ENCODE measurements at places on chromosomes 12 and 14. TPM values are rescaled to one million over a fixed set of nuclear protein-coding genes. Genes with fewer than 3 reads are reported as not detected.

DNA sequence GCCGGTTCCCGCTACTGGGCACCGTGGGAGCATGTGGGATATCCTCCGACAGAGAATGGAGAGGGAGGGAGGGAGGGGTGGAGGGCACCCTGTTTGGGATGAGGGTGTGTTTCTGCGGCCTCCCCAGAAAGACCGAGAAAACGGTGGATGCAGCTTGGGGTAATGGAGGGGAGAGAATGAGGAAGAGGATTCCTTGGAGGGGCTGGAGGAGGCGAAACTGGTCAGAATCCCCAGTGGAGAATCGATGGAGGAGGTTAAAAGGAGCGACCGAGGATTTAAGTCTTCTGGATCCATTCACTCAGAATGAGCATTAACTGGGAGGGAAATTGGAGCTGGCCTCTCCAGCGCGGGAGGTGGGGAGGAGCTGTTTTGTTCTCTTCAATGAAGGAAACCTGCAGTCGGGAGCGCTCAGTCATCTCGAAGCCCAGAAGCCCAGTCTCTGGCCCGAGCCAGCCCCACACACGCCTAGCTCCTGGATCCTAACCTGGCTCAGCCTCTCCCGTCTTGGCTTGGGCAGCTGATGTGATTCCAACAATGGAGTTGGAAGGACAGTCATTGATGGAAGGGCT lies 581 bp downstream of the ARG2 start:
- H3K27me3 ChIP-seq: no peaks in the 10 kb centered on the region
- no peaks in the 10 kb centered on the region for H3K4me1 ChIP-seq
- H3K27ac ChIP-seq: no peak overlapping the region
- peaks cover 23% of the 10 kb centered on the region for H3K36me3 ChIP-seq
- H3K4me3 ChIP-seq: peak overlapping the region; percentile 92

DNA sequence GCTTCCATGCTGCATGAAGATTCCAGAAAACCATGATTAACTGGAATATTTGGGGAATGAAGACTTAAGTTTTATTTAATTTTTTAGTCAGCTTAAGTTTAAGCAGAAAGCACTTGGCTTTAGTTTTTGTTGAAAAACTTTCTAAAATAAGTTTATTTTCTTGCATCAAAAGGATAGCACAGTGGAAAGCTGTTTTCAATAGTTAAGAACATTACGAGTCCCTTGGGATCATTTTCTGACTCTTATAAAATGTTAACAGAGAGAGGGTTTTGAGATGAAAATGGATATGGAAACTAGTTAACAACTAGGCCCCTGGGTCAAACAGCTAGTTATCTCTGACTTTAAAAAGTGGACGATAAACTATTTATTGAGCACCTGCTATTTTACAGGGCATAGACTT lies 181.9 kb upstream of the SLC38A2 start:
- no peak overlapping the region for H3K27ac ChIP-seq
- H3K4me3 ChIP-seq: no peak overlapping the region
- no peak for DNase-seq

DNA sequence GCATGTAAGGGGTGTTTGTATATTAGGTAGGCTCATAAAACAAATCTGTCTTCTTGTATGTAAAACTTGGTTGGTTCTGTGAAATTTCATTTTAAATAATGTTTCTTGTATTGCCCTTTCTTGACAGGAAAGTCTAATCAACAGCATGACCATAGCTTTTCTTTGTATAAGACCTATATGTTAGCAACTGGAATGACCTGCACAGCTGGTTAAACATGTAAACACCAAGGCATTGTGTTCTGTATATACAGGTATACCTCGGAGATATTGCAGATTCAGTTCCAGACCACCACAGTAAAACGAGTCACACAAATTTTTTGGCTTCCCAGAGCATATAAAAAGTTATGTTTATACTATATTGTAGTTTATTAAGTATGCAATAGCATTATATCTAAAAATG lies 183.6 kb downstream of the ERC1 start:
- H3K36me3 ChIP-seq: peaks cover 4% of the 10 kb centered on the region
- no peak overlapping the region for H3K4me3 ChIP-seq
- H3K4me1 ChIP-seq: no peaks in the 10 kb centered on the region
- no peak for DNase-seq
- no peak overlapping the region for H3K27ac ChIP-seq

- DNase-seq: no peak
- peaks cover 6% of the 10 kb centered on the region for H3K4me1 ChIP-seq
- no peaks in the 10 kb centered on the region for H3K27me3 ChIP-seq
- no peaks in the 10 kb centered on the region for H3K36me3 ChIP-seq
- no peak overlapping the region for H3K4me3 ChIP-seq
These were observed 228.3 kb downstream of the RAD51B start for GRCh38 chr14:68047906-68048305.

- no peaks in the 10 kb centered on the region for H3K27me3 ChIP-seq
- no peaks in the 10 kb centered on the region for H3K36me3 ChIP-seq
- H3K4me3 ChIP-seq: no peak overlapping the region
- H3K27ac ChIP-seq: no peak overlapping the region
- H3K4me1 ChIP-seq: no peaks in the 10 kb centered on the region
These were observed 97.7 kb downstream of the ESRRB start for GRCh38 chr14:76473481-76474263.

- H3K36me3 ChIP-seq: peaks cover 8% of the 10 kb centered on the region
- H3K27me3 ChIP-seq: no peaks in the 10 kb centered on the region
- H3K4me1 ChIP-seq: no peaks in the 10 kb centered on the region
- H3K4me3 ChIP-seq: no peak overlapping the region
- H3K27ac ChIP-seq: no peak overlapping the region
These were observed 626.0 kb upstream of the SEL1L start for GRCh38 chr14:82159624-82160023.

DNA sequence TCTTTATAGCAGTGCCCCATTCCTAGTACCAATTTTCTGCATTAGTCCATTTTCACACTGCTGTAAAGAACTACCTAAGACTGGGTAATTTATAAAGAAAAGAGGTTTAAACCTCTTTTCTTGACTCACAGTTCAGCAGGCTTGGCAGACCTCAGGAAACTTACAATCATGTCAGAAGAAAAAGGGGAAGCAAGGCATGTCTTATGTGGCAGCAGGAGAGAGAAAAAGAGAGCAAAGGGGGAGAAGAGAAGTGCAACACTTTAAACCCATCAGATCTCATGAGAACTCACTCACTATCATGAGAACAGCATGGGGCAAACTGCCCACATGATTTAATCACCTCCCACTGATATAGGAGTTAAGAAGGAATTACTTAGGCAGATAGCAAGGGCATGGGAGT lies 101.6 kb upstream of the PLEKHG7 start:
- H3K4me3 ChIP-seq: no peak overlapping the region
- H3K4me1 ChIP-seq: no peaks in the 10 kb centered on the region
- H3K27ac ChIP-seq: no peak overlapping the region
- DNase-seq: no peak

DNA sequence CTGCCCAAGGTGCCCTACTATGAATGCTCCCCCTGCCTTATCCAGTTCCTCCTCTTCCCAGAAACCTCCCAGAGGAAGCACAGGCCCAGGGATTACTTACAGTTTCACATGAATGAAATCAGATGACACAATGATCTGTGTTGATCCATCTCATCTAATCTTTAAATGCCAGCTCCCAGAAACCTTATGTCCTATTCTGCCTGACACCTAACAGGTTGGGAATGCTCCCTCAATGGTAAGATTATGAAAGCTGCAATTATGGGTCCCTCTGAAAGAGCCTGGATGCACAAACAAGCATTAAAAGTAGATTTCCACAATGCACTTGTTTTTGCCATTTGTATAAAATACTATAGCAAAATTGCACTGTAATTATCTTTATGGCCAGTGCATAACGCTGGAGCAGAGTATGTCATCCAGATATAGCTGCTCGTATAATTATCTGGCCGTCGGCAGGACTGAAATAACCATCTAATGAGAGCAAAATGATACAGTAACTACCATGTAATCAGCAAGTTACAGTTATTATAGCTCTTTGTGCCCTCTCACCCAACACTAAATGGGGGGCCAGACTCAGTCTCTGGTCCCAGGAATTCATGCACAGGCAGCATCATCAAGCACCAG lies 4.4 kb upstream of the ZBTB39 start:
- no peaks in the 10 kb centered on the region for H3K36me3 ChIP-seq
- DNase-seq: no peak
- H3K27me3 ChIP-seq: no peaks in the 10 kb centered on the region

- no peak overlapping the region for H3K4me3 ChIP-seq
- no peak overlapping the region for H3K27ac ChIP-seq
- DNase-seq: peak; percentile 46
- H3K4me1 ChIP-seq: no peaks in the 10 kb centered on the region
These were observed 406.0 kb downstream of the PRKD1 start for GRCh38 chr14:29521526-29522137.

GRCh38 chr12:125470838-125471783 lies 405.9 kb downstream of the AACS start:
- H3K27me3 ChIP-seq: no peaks in the 10 kb centered on the region
- H3K4me3 ChIP-seq: no peak overlapping the region
- no peak for DNase-seq
- H3K27ac ChIP-seq: no peak overlapping the region
- no peaks in the 10 kb centered on the region for H3K36me3 ChIP-seq

GRCh38 chr12:66984962-66985361 lies 284.2 kb upstream of the CAND1 start:
- no peaks in the 10 kb centered on the region for H3K27me3 ChIP-seq
- H3K36me3 ChIP-seq: no peaks in the 10 kb centered on the region
- no peak overlapping the region for H3K27ac ChIP-seq
- no peak for DNase-seq
- H3K4me1 ChIP-seq: no peaks in the 10 kb centered on the region

DNA sequence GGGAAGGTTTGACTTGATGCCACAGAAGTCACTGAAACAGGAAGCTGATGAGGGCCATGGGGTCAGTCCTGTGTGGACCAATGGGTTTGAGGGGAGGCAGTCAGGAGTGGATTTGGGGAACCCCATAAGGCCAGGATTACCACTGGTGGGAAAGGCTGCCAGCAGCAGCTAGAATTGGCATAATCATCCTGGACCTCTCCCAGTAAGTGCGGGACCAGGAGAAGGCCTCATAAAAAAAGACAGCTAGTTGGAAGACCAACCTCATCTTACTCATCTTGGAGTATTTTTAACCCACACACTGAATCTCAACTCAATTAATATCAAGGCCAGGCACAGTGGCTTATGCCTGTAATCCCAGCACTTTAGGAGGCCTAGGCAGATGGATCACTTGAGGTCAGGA lies 22.7 kb downstream of the TBX3 start:
- no peak for DNase-seq
- H3K27ac ChIP-seq: no peak overlapping the region
- H3K4me3 ChIP-seq: no peak overlapping the region
- peaks cover 3% of the 10 kb centered on the region for H3K4me1 ChIP-seq
- H3K36me3 ChIP-seq: no peaks in the 10 kb centered on the region

DNA sequence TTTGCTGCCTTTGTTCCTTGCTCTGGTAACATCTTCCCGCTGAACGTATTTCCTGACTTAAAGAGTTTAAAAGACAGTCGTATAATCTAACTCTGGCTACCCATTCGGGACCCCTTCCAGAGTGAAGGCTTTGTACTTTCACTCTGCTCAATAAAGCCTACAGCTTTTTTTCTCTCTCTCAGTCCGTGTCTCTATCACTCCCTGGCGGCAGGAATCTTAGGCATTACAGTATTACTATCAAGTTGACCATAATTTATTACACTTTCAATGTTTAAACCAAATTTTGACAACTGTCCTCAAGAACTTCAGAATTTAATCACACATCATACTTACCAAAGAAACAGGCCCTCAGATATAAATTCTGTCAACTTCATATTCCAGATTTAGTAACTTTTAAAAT lies 967.9 kb downstream of the FSCB start:
- DNase-seq: peak; percentile 51
- no peak overlapping the region for H3K27ac ChIP-seq
- no peak overlapping the region for H3K4me3 ChIP-seq
- peaks cover 5% of the 10 kb centered on the region for H3K36me3 ChIP-seq

GRCh38 chr14:75461755-75462349 lies 34.0 kb downstream of the JDP2 start:
- H3K27ac ChIP-seq: no peak overlapping the region
- DNase-seq: no peak
- no peak overlapping the region for H3K4me3 ChIP-seq
- peaks cover 22% of the 10 kb centered on the region for H3K36me3 ChIP-seq

DNA sequence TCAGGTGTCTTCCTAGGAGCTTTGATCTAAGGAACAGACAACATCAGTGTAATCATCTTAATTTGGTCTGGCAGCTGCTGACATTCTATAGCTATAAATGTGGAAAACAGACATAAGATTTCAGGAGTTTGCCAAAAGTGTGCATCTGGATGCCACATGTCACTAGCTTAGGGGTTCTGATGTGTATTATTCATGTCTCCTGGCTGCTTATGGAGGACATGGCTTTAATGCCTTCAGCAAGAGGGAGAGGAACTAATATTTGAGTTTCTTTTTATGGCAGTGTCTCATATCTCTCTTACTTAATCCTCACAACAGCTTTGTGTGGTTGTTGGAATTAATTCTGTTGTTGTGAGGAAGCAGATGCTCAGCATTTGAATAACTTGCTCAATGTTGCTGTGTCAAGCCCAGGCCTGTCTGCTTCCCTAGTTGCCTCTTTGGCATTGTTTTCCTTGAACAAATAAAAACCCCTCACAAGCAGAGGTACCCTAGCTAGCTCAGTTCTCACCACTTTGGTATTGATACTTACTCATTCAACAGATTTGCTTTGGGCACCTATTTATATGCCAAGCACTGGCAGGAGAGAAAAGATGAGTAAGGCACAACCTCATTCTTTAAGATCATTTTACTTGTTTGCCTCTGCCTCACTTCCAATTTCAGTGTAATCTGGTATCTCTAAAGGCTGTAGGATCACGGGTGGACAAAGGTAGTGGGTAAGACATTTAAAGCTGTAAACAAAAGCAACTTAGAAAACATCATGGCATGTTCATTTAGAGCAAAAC lies 39.8 kb upstream of the EID3 start:
- H3K27ac ChIP-seq: no peak overlapping the region
- no peak for DNase-seq
- no peaks in the 10 kb centered on the region for H3K4me1 ChIP-seq
- no peaks in the 10 kb centered on the region for H3K36me3 ChIP-seq

DNA sequence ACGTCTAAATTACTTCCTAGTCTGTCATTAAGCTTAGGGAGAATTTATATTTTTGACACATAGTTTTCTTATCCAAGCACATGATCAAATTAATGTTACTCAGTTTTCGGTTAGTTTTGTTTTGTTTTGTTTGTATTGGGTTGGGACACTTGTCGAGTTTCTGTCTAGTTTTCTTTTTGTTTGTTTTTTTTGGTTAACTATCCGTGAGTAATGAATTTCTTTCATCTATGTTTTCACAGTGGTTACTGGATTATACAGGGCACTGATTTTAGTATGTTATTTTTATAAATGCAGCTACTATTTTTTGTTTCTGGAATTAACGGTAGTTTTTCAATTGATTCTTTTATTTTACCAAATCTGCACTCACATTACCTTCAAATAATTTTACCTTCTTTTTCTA lies 2.7 kb downstream of the KLRF1 start:
- no peaks in the 10 kb centered on the region for H3K27me3 ChIP-seq
- no peak for DNase-seq
- H3K27ac ChIP-seq: no peak overlapping the region
- no peaks in the 10 kb centered on the region for H3K4me1 ChIP-seq
- no peak overlapping the region for H3K4me3 ChIP-seq
- H3K36me3 ChIP-seq: no peaks in the 10 kb centered on the region

Gene AKAP5
- total RNA-seq: 2.5 TPM

Gene RBM23
- 77.2 TPM for total RNA-seq

Gene LGR5
- total RNA-seq: 0.09 TPM

Gene CFAP73
- total RNA-seq: not detected

Gene CYP46A1
- 0.59 TPM for total RNA-seq

Gene ABCC9
- total RNA-seq: not detected

Gene LMBR1L
- total RNA-seq: 50.4 TPM

Gene GPX2
- total RNA-seq: 0.79 TPM

Gene GPRC5D
- not detected for total RNA-seq

Gene DCN
- not detected for total RNA-seq

Gene TBX5
- total RNA-seq: not detected

Gene SLC2A14
- total RNA-seq: 19.3 TPM

Gene IGFBP6
- total RNA-seq: 5.7 TPM
